ENCODE measurements at places on chromosomes 6 and 20.

GRCh38 chr20:37519508-37520418, 1.3 kb upstream of the NNAT start:
- peak; percentile 65 for DNase-seq

DNA sequence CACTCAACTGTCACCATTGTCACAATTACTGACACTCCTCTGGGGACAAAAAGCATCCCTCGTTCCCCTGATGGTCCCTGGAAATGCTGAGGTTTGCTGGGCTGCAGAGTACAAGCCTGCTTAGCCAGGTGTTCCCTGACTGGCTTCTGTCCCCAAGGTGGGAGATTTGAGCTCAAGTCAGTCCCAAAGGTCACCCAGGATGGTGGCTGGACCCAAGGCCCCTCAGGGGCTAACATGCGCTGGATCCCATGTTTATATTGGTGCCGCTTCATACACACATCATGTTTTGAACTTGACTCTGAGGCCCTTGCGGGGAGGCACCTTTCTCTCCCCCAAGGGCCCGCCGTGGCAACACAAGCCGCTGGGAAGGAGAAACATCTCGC, 44.2 kb downstream of the PMEPA1 start:
- no peak for DNase-seq

DNA sequence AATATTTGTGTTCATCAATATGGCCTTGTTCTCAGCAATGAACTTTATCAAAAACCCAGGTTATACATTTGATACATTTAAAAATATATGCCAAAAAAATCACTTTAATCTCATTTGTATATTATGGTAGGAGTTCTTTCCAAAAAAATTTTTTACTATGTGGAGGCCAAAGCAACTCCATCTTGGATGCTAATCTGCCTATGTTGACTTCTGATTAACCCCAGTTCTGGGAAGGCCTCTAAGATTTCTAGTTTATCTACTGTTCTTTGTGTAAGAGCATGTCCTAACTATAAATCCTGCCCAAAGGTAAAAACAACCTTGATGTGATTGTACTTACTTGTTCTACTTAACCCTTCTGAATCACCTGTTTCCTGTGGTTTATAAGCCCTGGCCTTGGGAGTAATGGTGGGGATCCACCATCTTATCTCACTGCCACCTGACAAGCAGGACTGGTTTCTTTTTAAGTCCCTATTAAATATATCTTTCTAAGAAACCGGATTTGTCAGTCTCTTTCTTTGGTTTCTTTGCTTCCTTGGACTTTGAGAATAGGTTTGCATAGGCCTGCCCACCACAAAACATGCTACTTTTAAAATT, 46.7 kb downstream of the RNGTT start:
- no peak for DNase-seq

DNA sequence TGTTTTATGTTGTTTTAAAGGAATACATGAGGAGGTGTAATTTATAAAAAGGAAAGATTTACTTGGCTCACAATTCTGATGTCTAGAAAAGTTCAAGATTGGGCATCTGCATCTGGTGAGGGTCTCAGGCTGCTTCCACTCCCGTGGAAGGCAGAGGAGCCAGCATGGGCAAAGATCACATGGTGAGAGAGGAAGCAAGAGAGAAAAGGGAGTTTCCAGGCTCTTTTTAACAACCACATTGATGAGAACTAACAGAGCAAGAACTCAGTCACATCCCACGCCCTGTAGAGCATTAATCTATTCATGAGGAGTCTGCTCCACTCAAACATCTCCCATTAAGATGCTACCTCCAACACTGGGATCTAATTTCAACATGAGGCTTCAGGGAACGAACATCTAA, 1666.3 kb downstream of the HACE1 start:
- no peak for DNase-seq

- DNase-seq: no peak
These were observed 50.7 kb upstream of the SYNDIG1 start for GRCh38 chr20:24418731-24419130.

DNA sequence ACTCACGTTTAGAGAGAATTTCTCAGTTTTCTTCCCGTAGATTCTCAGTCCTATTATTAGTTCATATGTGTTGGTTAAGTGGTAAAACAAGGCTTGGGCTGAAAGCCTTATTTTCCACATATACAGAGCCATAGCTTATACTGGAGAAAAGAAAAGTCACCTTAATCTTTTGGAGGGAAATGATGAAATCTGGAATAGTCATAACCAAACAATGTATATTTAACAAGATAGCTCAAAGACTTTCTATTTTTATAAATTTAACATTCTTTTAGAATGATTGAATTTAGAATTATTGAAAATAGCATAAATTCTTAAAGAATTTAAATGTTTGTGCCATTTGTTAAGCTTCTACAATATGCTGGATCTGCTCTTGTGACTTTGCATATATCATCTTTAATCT, 85.8 kb downstream of the CDKAL1 start:
- DNase-seq: no peak

DNA sequence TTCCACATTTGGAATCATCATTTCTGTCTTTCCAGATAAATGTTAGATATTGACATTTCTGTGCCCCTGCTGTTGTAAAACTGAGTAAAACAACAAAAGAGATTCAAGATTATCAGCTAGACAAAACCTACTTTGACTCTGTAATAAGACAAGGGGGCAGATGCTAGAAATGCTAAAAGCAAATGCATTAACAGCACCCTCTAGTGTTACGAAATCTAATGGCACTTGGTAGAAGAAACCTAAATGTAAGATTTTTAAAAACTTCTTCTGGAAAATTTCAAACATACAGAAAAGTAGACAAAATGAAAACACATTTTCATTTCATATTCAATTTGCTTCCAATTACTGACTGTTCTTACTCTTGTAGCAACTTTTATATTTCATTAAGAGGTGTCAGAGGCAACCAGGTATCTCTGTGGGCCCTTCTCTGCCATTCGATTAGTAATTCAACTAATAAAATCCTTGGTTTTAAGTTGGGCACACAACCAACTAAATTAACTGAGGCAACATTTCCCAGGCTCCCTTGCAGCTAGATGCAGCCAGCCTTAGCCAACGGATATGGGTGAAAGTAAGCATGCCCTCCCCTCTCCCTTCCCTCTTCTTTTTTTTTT, 45.0 kb downstream of the SLC23A2 start:
- DNase-seq: no peak

GRCh38 chr6:75397656-75398465, 95.7 kb downstream of the FILIP1 start:
- peak; percentile 50 for DNase-seq

DNA sequence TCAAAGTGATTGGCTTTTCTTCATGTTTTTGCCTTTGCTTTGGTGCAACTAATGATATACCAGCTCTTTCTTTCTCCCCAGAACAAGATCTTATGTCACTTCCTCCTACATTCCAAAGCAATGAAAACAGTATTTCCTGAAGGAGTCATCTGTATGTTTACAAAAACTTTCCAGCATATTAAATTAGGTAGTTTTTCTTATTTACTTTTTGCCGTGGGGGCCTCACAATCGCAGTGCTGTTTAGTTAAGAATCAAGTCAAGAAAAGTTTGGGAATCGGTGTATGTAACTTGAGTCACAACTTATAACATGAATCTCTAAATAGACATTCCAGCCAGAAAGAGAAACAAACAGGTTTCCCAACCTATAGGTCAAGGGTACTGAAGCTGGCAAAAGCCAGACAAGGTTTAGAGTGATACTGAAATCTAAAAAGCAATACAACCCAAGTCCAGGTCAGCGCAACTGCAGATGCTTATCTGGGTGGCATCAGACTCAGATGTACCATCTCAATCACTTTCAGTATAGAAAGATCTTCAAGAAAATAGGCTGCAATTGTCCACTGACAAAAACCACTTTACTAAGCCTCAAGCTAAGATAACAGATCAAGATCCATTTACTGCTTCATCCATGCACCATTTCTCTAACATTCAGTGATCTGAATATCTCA, 63.6 kb downstream of the IPCEF1 start:
- no peak for DNase-seq

GRCh38 chr6:7833751-7834070, 76.9 kb downstream of the TXNDC5 start:
- no peak for DNase-seq

- DNase-seq: peak; percentile 33
These were observed 698 bp downstream of the FAM210B start for GRCh38 chr20:56359212-56360132.

GRCh38 chr20:24060851-24061590, 72.4 kb upstream of the GGTLC1 start:
- no peak for DNase-seq

All from DMS153 (cell line).